ENCODE measurements at places on chromosomes 4 and X. TPM values are rescaled to one million over a fixed set of nuclear protein-coding genes. Genes with fewer than 3 reads are reported as not detected.

DNA sequence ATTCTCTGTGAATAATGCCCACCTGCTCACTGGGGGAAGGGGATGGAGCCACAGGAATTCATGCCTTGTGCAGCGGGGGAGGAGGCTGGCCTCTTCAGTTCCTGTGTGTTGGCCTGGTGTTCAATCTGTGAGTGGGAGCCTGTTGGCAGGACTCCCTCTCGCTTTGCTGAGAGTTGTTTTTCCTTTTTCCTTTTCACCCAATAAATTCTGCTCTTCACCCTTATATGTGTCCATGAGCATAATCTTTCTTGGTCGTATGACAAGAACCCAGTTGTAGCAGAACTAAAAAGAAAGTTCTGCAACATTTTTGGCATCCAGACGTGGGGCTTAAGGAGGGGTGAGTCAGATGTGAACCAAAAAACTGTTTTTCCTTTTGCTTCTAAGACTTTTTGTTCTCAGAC is 235.2 kb upstream of the HDX start:
- DNase-seq: no peak
- H3K27me3 ChIP-seq: no peaks in the 10 kb centered on the region
- H3K4me1 ChIP-seq: no peaks in the 10 kb centered on the region
- no peaks in the 10 kb centered on the region for H3K36me3 ChIP-seq

The ARSJ gene
- not detected for total RNA-seq

- no peak for DNase-seq
- H3K4me3 ChIP-seq: no peak overlapping the region
- H3K27me3 ChIP-seq: peaks cover 6% of the 10 kb centered on the region
- H3K27ac ChIP-seq: no peak overlapping the region
Measured at GRCh38 chrX:110442635-110443034, 84.0 kb downstream of the RTL9 start.

- H3K27ac ChIP-seq: no peak overlapping the region
- no peaks in the 10 kb centered on the region for H3K27me3 ChIP-seq
- H3K4me3 ChIP-seq: no peak overlapping the region
- no peaks in the 10 kb centered on the region for H3K36me3 ChIP-seq
Measured at GRCh38 chrX:39170464-39170863, 369.2 kb downstream of the MID1IP1 start.

The TRMT44 gene
- 26.2 TPM for total RNA-seq

The HSFX1 gene
- total RNA-seq: 0.32 TPM

- H3K4me1 ChIP-seq: no peaks in the 10 kb centered on the region
- no peaks in the 10 kb centered on the region for H3K27me3 ChIP-seq
- DNase-seq: no peak
- H3K27ac ChIP-seq: no peak overlapping the region
- H3K36me3 ChIP-seq: no peaks in the 10 kb centered on the region
Measured at GRCh38 chrX:117120700-117121099, 657.9 kb upstream of the CT83 start.

GRCh38 chr4:16222957-16223527 is 3.2 kb downstream of the TAPT1 start:
- peaks cover 4% of the 10 kb centered on the region for H3K36me3 ChIP-seq
- H3K4me3 ChIP-seq: peak overlapping the region; percentile 97
- peaks cover 56% of the 10 kb centered on the region for H3K4me1 ChIP-seq
- H3K27ac ChIP-seq: no peak overlapping the region
- no peaks in the 10 kb centered on the region for H3K27me3 ChIP-seq

The SORBS2 gene
- 0.07 TPM for total RNA-seq

The TCEAL6 gene
- total RNA-seq: not detected

The NIPAL1 gene
- total RNA-seq: 0.52 TPM

GRCh38 chr4:123102897-123103471 is 180.6 kb upstream of the NUDT6 start:
- DNase-seq: peak; percentile 38
- H3K36me3 ChIP-seq: peaks cover 2% of the 10 kb centered on the region
- no peaks in the 10 kb centered on the region for H3K27me3 ChIP-seq
- no peak overlapping the region for H3K27ac ChIP-seq

The TLR3 gene
- 0.47 TPM for total RNA-seq

The GNRHR gene
- not detected for total RNA-seq

The TRIML2 gene
- not detected for total RNA-seq

DNA sequence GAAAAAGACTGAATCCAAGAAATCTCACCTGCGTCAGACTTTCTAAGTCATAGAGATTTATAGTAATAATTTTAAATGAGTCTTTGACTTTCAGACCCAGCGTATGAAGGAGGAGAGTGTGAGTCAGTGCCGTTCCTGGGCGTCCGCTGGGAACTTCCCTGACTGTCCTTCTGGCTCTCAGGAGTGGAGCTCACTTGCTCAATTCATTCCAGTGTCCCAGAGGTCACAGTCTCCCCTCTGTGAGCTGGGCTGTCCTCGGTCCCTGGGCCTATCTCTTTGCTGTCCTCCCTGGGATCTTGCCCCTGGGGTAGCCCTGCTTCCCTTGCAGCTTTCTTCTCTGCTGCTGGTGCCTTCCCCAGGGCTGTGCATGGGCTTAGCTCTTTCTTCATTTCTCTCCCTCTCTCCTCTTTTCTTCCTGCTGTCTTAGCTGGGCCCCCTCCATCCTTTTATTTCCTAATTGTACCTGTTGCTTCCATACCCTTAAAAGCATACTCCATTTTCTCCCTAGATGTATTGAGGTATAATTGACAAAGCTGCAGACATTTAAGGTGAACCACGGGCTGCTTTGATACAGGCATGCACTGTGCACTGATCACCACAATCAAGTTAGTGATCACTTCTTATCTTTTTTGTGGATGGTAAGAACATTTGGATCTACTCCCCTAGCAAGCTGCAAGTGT is 11.6 kb downstream of the SORBS2 start:
- H3K4me3 ChIP-seq: no peak overlapping the region
- no peaks in the 10 kb centered on the region for H3K36me3 ChIP-seq
- no peaks in the 10 kb centered on the region for H3K4me1 ChIP-seq
- H3K27me3 ChIP-seq: no peaks in the 10 kb centered on the region

- no peaks in the 10 kb centered on the region for H3K27me3 ChIP-seq
- no peak overlapping the region for H3K4me3 ChIP-seq
- DNase-seq: no peak
- H3K4me1 ChIP-seq: no peaks in the 10 kb centered on the region
Measured at GRCh38 chrX:3280706-3281105, 65.7 kb downstream of the MXRA5 start.

The CENPE gene
- 17.7 TPM for total RNA-seq

The RHOXF2B gene
- not detected for total RNA-seq

DNA sequence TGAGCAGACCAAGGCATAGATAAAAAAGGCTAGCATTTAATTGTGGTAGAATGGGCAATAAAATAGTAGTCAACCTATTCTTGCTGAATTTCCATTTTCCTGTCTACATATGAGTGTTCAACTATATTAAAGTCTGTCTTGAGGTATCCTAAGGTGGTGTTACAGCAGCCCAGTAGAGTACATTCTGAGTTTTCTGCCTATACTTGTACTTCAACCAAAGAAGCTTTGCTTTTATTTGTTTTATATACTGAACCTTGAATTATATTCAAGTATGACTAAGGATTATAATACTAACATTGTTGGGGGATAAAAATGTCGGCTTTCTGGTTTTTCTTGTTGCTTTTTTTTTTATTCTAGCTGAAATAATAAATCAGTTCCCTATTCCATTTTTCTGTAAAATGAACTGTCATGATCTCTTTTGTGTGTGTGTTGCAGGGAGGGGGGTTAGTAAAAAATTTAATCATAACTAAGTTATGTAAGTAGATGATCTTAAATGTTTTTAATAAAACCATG is 106.7 kb downstream of the PDLIM5 start:
- no peak overlapping the region for H3K4me3 ChIP-seq
- DNase-seq: no peak
- no peaks in the 10 kb centered on the region for H3K4me1 ChIP-seq
- H3K27ac ChIP-seq: no peak overlapping the region

The NXF3 gene
- total RNA-seq: not detected

DNA sequence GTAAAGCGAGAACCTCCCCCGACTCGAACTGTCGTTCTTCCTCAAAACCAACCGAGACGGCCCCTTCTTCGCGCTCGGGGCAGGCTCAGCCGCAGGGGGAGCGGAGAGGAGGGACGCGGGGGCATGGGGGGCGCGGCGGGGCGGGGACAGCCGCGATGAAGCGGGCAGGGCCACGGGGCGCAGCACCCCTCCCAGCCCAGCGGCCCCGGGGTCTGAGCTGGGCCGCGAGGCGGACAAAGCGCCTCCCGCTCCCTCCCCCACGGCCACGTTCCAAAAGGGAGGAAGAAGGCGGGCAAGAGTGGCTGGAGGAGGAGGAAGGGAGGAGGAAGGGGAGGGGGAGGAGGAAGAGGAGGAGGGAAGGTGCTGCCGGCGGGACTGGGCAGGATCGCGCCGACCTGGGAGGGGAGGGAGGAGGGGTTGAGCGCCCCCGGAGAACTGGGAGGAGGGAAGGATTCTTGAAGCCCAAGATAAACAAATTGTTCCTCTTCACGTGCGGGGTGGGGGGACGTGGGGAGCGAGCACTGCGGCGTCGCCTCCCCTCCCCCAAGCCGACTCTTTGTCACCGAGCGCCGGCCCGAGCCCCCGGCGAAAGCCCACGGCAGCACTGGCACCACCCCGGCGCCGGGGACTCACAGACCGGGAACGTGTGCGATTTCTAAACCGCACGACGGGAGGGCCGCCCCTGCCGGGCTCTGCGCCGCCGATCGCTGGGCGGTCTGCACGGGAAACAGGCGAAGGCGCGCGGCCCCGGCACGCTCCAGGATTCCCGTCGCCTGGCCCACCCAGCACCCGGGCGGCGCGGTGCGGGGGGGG is 2.9 kb downstream of the MAML3 start:
- no peaks in the 10 kb centered on the region for H3K36me3 ChIP-seq
- peak; percentile 40 for DNase-seq

DNA sequence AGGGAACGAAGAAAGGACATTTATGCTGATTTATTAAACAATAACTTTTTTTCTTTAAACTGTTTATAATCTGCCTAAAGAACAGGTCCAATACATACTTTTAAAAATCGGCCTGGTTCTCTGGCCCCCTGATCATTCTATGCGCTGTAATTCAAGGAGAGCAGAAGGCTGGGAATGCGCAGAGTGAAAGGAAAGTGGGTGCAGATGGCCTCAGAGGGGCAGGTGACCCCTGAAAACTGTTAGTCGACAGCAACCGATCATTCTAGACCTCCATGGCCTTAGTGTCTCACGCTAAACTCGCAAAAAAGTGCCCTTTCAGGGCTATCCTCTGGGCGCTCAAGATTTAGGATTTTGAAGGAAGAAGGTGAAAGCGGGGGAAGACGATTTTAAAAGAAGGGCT is 2.2 kb downstream of the PDE5A start:
- no peak overlapping the region for H3K4me3 ChIP-seq
- no peak for DNase-seq

- H3K27ac ChIP-seq: no peak overlapping the region
- H3K36me3 ChIP-seq: no peaks in the 10 kb centered on the region
- no peak overlapping the region for H3K4me3 ChIP-seq
- no peaks in the 10 kb centered on the region for H3K4me1 ChIP-seq
- H3K27me3 ChIP-seq: no peaks in the 10 kb centered on the region
Measured at GRCh38 chr4:185920171-185920570, 108.2 kb upstream of the SORBS2 start.

- no peak overlapping the region for H3K4me3 ChIP-seq
- H3K4me1 ChIP-seq: no peaks in the 10 kb centered on the region
- H3K27me3 ChIP-seq: no peaks in the 10 kb centered on the region
- DNase-seq: no peak
- H3K27ac ChIP-seq: no peak overlapping the region
- no peaks in the 10 kb centered on the region for H3K36me3 ChIP-seq
Measured at GRCh38 chr4:135724421-135724820, 1522.8 kb upstream of the PABPC4L start.

The DCAF12L2 gene
- not detected for total RNA-seq

- H3K27ac ChIP-seq: no peak overlapping the region
- H3K4me1 ChIP-seq: no peaks in the 10 kb centered on the region
- H3K36me3 ChIP-seq: no peaks in the 10 kb centered on the region
- H3K27me3 ChIP-seq: no peaks in the 10 kb centered on the region
- no peak overlapping the region for H3K4me3 ChIP-seq
Measured at GRCh38 chr4:172938072-172938829, 230.4 kb upstream of the GALNT7 start.

The CSN1S1 gene
- not detected for total RNA-seq

The PFKFB1 gene
- 0.35 TPM for total RNA-seq

DNA sequence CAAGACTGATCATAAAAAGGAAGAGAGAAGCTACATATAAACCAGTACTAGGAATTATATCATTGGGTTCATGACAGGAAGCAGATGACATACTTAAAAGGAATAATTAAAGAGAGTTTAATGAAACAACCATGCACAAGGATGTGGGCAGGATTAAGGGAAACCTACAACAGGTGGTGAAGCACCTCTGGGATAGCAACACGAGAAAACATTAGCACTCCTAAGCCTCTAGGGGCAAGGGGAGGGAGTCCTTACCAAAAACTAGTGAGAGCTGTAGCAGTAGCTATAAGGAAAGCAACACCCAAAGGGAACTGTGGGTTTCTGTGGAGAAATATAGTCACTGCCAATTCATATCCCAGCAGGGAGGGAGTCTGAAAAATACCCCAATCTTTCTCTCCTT is 7.2 kb upstream of the THOC2 start:
- DNase-seq: no peak
- no peaks in the 10 kb centered on the region for H3K4me1 ChIP-seq
- H3K27me3 ChIP-seq: no peaks in the 10 kb centered on the region
- H3K4me3 ChIP-seq: no peak overlapping the region
- H3K36me3 ChIP-seq: no peaks in the 10 kb centered on the region

DNA sequence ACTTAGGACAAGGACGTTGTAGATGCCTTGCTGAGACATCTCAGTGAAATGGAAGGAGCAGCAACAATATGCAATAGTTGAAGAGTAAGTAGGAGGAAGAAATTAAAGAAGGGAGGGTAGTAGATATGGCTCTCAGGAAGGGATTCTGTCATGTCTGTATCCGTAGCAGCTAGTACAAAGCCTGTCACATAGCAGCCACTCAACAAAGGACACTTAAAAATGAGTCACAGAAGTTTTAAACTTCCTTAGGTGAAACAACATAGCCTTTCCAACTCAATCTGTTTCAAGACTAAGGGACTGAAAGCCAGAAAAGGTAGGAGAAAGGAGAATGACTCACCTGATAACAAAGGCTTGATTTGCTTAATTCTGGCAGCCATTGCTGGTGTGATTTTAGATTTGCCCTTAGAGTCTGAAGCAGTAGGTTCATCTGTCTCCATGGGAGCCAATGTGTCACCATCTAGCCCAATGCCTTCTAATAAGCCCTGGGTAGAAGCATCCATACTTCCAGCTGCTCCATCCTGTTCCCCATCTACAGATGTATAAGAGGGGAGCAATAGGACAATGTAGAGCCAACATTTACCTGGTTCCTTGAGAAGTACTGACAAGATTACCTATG is 86.6 kb downstream of the HUWE1 start:
- peaks cover 69% of the 10 kb centered on the region for H3K36me3 ChIP-seq
- no peak for DNase-seq
- H3K4me3 ChIP-seq: no peak overlapping the region
- H3K27ac ChIP-seq: no peak overlapping the region
- no peaks in the 10 kb centered on the region for H3K27me3 ChIP-seq
- H3K4me1 ChIP-seq: no peaks in the 10 kb centered on the region

Data from CD4-positive, CD25-positive, alpha-beta regulatory T cell (primary cell).